Stimulated activated CD8-positive, alpha-beta memory T cell treated with anti-CD3 and anti-CD28 coated beads, Interleukin-4, amount 100 ng/mL, for 1 hour (primary cell): ENCODE measurements at places on chromosomes 1 and 21.

DNA sequence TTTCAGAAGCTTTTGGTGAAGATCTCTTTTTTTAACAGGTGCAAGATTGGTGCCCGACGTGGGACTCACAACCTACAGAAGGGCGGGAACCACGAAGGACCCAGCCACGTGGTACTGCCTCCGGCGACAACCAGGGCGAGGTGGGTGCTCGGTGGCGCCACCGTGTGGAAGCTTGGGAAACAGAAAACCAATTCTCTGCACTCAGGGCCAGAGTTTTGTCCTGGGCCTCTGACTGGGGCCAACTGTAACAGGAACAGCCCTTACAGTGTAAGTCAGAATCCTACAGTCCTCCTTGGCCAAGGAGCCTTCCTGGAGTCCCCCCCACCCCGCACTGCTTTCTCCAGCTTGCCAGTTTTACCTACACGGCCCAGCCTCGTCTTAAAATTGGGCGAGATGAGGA is 11.6 kb upstream of the S100A7A start:
- no peak for DNase-seq

GRCh38 chr1:220982686-220983085 is 103.4 kb downstream of the HLX start:
- no peak for DNase-seq

DNA sequence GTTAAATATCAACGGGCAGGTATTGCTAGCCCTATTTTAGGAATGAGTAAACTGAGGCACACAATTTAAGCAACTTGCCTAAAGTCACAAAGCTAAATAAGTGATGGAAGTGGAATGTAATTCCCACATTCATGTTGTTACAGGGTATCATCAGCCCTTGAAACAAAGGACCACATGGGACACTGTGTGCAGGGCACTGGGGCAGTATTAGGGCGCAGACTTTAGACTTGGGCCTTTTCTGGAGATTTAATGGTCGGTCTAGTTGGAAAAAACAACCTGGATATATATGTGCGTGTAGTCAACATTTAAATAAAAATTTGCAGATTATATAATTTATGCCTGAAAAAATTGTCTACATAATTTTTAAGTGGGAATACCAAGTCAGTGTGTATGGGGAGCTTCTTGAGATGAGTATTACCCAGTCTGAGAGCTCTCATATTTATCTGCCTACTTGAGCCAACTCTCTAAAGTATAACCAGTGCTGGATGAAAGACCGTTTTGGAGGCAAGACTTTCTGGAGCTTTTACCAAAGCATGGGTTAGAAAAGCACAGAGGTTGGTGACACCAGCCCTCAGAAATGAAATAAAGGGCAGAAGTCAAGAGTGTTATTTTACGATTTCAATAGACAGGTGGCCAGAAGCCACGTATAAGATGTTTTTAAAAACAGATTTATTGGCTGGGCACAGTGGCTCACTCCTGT is 1.6 kb downstream of the KDM1A start:
- DNase-seq = no peak

GRCh38 chr1:26538480-26539412 is 9.2 kb downstream of the RPS6KA1 start:
- DNase-seq = no peak

- DNase-seq = no peak
Observed at GRCh38 chr1:26122988-26123973, 11.7 kb downstream of the PDIK1L start.

- DNase-seq = no peak
Observed at GRCh38 chr1:87683196-87683956, 354.7 kb downstream of the LMO4 start.

DNA sequence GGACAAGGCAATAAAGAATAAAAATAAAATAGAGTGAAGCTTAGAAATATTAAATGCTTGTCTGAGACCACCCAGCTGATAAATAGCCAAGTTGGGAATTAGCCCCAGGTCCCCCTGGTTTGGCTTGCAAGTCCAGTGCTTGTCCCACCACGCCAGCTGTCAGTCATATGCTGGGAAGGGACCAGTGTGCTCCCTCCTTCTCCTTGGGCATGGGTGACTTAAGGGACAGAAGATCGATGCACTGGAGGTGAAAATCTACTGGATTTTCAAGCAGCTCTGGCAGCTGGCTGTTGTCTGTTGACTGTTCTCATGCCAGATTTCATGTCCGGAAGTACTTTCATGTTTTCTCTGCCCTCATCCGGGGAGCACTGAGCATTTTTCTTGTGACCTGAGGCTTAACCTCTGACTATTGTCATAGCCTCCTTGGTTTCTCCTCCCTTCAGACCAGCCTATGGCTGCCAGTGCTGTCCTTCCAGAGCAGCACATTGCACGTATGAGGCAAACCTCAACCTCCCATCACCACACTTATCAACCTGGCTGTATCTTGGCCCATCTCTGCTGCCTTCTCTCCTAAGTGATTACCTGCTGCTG is 12.4 kb downstream of the LMOD1 start:
- DNase-seq = no peak
